ENCODE measurements at places on chromosomes 7 and 10.

DNA sequence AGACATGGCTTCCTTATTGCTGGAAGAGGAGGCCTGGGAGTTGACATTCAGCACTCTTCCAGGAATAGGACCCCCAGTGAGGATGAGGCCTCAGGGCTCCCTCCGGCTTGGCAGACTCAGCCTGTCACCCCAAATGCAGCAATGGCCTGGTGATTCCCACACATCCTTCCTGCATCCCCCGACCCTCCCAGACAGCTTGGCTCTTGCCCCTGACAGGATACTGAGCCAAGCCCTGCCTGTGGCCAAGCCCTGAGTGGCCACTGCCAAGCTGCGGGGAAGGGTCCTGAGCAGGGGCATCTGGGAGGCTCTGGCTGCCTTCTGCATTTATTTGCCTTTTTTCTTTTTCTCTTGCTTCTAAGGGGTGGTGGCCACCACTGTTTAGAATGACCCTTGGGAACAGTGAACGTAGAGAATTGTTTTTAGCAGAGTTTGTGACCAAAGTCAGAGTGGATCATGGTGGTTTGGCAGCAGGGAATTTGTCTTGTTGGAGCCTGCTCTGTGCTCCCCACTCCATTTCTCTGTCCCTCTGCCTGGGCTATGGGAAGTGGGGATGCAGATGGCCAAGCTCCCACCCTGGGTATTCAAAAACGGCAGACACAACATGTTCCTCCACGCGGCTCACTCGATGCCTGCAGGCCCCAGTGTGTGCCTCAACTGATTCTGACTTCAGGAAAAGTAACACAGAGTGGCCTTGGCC, 4.3 kb downstream of the PGAM2 start:
- DNase-seq = no peak

- no peak for DNase-seq
Measured at GRCh38 chr7:94249631-94250030, 145.1 kb upstream of the COL1A2 start.

GRCh38 chr10:30747633-30748032, 118.1 kb upstream of the LYZL2 start:
- DNase-seq = peak; percentile 59

GRCh38 chr7:144454256-144455039, 51.0 kb upstream of the NOBOX start:
- no peak for DNase-seq

- no peak for DNase-seq
Measured at GRCh38 chr7:129262324-129262723, 37.5 kb downstream of the AHCYL2 start.

- DNase-seq = no peak
Measured at GRCh38 chr7:22320416-22320815, 36.5 kb downstream of the RAPGEF5 start.

- peak; percentile 80 for DNase-seq
Measured at GRCh38 chr10:69819716-69820506, 18.2 kb downstream of the COL13A1 start.

DNA sequence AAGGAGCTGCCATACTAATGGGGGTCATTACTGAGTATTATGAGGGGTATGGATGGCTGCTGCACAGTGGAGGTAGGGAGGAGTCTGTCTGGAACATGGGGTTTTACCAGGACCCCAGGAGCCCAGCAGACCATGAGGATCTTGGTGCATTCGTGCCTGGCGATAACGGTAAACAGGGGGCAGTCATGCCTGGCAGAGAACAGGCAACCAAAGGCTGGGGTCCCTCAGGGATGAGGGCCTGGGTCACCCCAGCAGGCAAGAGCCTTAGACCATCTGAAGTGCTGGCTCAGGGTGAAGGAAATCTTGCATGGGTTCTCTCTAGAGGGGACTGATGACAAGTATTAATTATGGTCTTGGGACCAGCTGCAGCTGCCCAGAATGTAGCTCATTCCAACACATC, 46.1 kb downstream of the MYL10 start:
- DNase-seq = no peak

- DNase-seq = no peak
Measured at GRCh38 chr10:65675236-65675635, 1250.6 kb upstream of the LRRTM3 start.

DNA sequence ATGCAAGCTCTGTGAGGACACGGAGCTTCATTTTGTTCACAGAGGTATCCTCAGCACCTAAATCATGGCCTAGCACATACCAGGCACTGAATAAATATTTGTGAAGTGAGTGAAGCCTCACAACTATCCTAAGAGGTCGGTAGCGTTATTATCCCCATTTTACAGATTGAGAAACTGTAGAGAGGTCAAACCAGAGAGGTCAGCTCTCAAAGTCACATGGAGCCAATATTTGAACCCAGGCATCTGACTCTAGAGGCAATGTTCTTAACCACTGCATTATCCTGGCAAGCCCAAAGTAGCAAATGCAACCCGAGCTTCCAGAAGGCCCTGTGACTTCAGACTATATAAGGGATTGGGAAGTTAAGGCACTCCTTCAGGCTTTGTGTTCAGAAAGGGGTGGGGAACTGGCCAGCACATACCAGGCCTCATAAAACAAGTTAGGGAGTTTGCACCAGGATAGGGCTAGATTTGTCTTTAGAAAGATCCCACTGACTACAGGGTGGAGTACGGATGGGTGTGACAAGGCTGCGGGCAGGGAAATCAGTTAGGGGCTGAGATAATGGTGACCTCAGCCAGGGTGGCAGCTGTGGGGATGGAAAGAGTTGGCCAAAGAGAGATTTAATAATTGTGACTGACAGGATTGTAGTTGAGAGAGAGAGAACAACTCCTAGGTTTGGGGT, 101.4 kb downstream of the TBXAS1 start:
- no peak for DNase-seq

DNA sequence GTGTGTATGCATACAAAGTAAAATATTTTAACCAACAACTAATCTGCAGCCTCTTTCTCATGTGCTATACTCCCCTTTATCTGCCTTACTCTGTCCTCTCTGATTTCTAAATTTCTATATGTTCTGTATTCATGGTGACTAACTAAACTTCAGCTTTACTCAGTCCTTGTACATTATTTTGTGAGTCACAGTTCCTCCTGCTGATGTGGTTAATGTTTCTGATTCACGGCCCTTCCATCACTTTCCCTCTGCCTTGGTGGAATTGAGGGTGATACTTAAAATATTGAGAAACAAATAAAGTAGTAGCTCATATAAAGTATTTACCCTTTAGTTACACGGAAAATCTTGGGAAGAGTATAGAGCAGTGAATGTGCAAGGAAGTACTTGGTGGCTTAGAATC, 899.1 kb upstream of the ZWINT start:
- no peak for DNase-seq

DNA sequence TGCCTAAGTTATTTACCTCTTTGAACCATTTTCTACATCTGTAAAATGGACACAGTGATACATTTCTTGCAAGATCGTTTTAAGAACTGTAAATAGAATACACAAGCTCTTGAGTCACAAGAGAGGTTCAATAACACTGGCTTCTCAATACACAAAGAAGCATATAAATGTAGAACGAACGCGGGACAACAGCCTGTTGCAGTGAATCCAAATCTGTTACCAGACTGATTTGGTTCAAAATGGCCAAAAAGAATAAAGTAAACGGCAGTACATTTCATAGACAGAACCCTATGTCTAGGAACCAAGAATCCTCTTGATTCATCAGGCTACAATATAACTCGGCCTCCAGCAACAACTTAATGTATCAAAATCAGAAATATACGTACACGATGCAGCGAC, 701 bp downstream of the MTPAP start:
- DNase-seq = no peak
